ENCODE measurements at places on chromosomes 5 and 9.

- no peak for DNase-seq
Observed at GRCh38 chr5:72951671-72952468, 4.0 kb upstream of the FCHO2 start.

- DNase-seq = no peak
Observed at GRCh38 chr9:137313326-137313936, 11.4 kb upstream of the NRARP start.

DNA sequence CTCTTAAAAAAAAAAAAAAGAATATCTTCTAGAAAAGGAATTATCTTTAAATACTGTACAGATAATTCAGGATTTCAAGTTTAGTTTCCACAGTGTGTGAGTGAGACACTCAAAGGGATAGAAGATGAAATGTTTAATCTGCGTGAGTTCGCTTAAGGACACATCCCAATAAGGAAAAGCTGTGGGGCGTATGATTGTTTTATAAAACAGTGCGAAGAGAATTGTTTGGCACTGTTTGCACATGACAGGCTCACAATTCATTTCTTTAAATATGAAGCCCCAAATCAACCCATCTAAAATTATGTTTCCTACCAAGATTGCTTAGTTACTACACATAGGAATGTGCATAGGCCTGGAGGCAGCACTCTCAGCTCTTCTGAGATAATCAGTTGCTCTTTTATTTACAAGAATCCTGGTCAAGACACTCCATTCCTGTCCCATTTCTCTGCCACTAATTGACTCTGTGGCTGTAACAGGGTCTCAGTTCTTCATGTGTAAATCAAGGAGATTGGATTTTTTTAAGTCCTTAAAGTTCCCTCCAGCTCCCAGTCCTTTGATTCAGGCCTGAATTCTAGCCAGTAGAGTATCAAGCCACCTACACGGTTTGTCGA lies 60.1 kb downstream of the BHMT start:
- DNase-seq = no peak

- DNase-seq = no peak
Observed at GRCh38 chr5:145495196-145495595, 339.9 kb downstream of the PRELID2 start.

DNA sequence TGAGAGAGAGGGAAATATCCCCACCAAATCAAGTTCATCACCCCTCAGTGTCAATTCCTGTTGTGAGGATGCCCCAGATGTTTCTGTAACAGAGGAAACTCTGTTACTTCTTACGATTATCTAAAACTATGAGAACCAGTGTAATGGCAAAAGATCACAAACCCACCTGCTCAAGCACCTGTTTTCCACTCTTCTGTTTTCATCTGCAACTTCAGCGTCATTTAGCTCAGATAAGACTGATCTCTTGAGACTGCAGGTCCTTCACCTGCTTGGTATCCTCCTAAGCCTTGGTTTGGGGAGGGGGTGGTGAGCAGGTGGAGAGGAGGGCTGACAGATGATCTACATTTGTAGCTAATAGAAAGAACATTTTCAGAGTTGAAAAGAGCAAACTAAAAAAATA lies 229.3 kb downstream of the SLF1 start:
- no peak for DNase-seq

GRCh38 chr9:105357937-105358336 lies 89.9 kb upstream of the FSD1L start:
- DNase-seq = no peak

Data from CD4-positive, alpha-beta T cell treated with Interleukin-12 subunit alpha and Interleukin-12 subunit beta, for 1 hour (primary cell).